ENCODE measurements at places on chromosomes 4 and X.
A peak's percentile ranks its signal among the peaks of the same experiment; 100 is the strongest.

DNA sequence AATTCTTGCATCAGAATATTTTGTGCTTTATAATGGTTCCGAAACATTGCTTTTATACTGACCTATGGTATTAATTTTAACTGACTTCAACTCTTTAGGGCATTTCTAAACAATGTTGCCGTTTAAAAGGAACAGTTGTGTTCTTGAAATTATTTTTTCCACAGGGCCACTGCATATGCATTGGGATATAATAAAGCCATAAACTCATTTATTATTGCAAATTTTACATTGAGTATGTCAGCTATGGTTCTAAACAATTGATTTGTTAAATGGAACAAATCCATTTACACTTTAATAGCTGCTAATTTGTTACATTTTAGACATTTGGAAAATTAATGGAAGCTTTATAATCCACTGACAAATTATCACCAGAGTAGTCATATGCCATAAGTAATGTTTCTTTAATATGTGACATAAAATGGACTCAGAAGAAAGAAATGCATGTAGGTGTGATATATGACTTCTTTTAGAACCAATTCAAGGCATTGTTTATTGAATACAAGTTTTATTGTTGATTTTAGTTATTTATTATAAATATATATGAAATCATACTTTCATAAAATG is 553.3 kb downstream of the TLL1 start:
- no peak for DNase-seq

DNA sequence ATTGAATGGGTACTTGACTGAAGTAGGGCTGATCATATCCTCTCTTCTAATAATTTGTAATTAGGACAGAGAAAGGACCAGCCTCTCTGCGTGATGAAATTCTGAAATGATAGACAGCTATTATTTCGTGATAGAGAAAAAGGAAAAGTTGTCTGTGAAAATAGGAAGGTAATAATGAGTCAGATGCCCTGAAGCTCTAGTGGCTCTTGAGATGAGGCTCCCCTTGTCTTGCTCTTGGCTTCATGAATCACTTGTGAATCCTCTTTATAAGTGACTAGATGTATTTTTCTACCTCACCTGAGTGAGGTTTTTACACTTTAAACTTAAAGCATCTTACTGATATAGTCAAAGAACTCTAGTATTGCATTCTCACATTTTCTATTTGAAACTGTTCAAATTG is 888.9 kb downstream of the PCDH18 start:
- no peak for DNase-seq

DNA sequence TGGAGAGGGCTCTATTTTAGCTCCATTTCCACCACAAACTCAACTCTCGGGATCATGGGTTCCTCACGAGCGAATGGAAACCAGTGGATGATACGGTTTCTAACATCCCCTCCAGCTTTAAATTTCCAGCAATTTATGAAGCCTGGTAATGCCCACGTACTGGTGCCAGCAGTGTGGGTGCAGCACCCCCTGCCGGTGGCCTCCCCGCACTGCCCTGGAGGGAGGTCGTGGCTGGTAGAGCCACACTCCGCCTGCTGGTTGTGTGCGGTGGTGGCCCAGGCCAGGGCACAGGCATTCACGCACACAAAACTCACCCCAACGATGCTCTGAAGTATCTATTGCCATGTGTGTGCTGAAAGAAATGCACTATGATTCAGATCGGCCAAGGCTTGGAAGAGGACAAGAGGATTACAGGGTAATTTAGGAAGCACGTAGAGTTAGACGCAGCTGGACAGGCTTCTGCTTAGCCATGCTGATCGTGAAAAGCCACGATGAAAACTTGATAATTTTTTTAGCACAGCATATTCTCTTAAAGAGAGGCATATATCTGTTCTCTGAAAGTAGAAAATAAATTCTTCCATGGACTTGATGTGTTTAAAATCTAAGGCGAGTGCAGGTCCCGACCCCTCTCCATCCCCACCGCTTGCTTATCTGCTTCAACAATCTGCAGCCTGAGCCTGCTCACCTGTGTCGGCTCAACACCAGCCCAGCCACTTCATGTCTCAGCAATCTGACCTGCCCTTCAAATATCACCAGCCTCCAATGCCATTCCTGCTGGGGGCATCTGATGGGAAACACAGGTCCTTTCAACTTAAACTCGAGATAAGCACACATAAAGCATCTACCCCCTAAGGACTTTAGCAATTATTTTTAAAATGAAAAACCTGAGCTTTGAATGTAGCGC is 59.1 kb downstream of the SCD5 start:
- peak; percentile 87 for DNase-seq

DNA sequence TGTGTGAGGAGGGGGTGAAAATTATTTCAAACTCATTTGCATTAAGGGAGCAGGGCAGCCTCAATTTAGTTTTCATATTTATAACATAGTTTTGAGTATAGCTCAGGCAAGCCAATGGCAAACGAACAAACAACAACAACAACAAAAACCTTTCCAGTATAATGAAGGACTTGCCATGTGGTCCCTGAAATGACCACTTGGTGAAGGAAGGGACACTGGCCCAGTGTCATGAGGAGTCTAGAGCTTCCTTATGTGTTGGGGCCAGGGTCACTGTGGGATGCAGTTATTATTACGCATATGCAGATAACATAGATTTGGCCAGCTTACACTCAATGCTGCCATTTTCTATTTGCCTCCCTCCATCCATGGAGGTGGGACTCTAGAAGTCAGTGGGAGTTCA is 23.3 kb downstream of the NKX3-2 start:
- no peak for DNase-seq

- no peak for DNase-seq
Observed at GRCh38 chr4:187687697-187688096, 307.9 kb upstream of the ZFP42 start.

GRCh38 chr4:151729731-151730559 is 30.9 kb downstream of the GATB start:
- no peak for DNase-seq

- no peak for DNase-seq
Observed at GRCh38 chr4:123090886-123091285, 168.5 kb upstream of the NUDT6 start.

- peak; percentile 62 for DNase-seq
Observed at GRCh38 chr4:73822389-73822788, 14.1 kb upstream of the CXCL6 start.
